Stimulated activated CD4-positive, alpha-beta T cell treated with anti-CD3 and anti-CD28 coated beads, Interleukin-1b, Interleukin-23, amount 100 ng/mL, for 1 hour (primary cell): ENCODE measurements at places on chromosomes 11 and 22.

GRCh38 chr11:35237860-35238715, 99.1 kb downstream of the CD44 start:
- peak; percentile 14 for DNase-seq

- no peak for DNase-seq
Measured at GRCh38 chr22:19228179-19228578, 49.6 kb upstream of the SLC25A1 start.

- no peak for DNase-seq
Measured at GRCh38 chr22:43126501-43127165, 16.1 kb downstream of the BIK start.

- no peak for DNase-seq
Measured at GRCh38 chr11:118042796-118043195, 34.1 kb upstream of the TMPRSS4 start.

DNA sequence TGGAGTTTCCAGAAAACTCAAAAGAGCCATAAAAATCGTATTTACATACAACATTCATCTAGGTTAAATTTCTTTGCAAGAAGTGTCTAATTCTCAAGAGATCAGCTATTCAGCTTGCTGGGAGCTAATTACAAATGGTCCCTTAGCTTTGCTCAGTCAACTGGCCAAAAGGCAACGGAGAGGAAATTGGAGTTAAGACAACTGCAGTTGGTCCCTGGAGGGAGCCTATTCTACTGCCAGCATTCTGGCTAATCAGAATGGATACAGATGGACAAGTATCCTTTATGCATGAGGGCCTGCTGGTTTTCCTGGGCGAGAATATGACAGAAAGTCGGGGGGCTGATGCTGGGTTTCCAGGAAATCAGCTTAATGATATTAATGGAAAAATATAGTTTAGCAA, 45.5 kb downstream of the KCNJ1 start:
- DNase-seq, result no peak

DNA sequence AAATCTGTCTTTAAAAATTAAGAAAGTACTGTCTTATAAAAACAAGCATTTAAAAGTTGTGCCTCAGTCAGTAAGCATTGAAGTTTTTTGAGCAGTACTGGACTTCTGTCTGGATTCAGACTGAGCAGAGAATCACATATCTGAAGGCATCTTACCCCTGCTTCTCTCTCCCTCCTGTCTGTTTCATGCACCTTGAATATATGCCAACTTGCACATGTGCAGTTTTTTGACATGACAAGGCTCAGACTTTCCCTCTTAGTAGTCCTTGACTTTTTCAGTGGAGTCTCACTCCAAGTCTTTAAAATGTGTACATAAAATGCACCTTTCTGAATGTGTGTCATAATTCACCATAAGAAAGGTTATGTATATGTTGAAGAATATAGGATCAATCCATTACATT, 19.8 kb downstream of the SPECC1L start:
- DNase-seq, result no peak

GRCh38 chr11:61913699-61914395, 3.5 kb downstream of the RAB3IL1 start:
- no peak for DNase-seq

DNA sequence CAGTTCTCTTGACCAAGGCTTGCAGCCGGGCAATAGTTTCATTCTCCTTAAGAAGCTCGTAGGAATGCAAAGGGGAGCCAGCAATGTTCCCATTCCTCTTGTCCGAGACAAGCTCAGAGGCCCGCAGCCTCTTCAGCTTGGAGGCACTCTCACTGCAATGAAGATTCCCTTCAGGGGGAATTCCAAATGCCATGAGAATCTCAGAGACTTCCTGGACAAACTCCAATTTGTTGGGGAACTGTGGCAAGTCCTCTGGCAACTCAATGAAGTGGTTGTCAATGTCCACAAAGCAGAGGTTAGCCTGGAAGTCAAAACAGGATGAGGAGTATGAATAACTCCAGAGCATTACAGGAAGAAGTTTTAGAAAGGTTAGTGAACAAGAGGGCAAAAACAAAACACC, 84.4 kb downstream of the DENND5A start:
- no peak for DNase-seq

DNA sequence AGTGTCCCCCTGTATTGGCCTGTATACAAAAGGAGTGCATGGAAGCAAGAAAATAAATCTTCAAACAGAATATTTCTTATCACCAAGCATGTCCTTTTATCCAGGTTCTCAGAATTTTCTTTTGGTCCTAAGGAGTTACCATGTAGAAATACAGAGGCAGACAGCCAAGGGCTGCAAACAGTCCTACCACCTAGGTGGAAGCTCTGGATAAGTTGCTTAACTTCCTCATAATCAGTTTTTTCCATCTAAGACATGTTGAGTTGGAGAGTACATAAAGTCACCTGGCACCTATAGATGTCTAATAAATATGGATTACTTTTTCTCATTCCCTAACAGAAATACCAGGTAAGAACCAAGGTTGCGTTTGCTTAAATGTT, 57.0 kb upstream of the BLID start:
- DNase-seq, result no peak

GRCh38 chr22:17258015-17258787, 39.0 kb upstream of the ADA2 start:
- DNase-seq, result peak; percentile 16

GRCh38 chr22:23211622-23212021, 31.3 kb downstream of the BCR start:
- DNase-seq, result no peak

- DNase-seq, result no peak
Measured at GRCh38 chr11:22449441-22449840, 111.3 kb downstream of the SLC17A6 start.
